Spinal cord (tissue), 10 donors: ENCODE measurements at places on chromosomes 7 and 10. TPM values are rescaled to one million over a fixed set of nuclear protein-coding genes. Genes with fewer than 3 reads are reported as not detected.
A peak's percentile ranks its signal among the peaks of the same experiment; 100 is the strongest.

GRCh38 chr10:116646502-116646901, 25.7 kb downstream of the PNLIPRP2 start:
- no peaks in the 10 kb centered on the region for H3K27me3 ChIP-seq
- DNase-seq, result no peak
- H3K4me1 ChIP-seq, result no peaks in the 10 kb centered on the region
- no peak overlapping the region for H3K27ac ChIP-seq
- H3K4me3 ChIP-seq, result no peak overlapping the region
- H3K36me3 ChIP-seq, result no peaks in the 10 kb centered on the region

GIMAP5 gene
- 20.1 TPM for total RNA-seq

DNA sequence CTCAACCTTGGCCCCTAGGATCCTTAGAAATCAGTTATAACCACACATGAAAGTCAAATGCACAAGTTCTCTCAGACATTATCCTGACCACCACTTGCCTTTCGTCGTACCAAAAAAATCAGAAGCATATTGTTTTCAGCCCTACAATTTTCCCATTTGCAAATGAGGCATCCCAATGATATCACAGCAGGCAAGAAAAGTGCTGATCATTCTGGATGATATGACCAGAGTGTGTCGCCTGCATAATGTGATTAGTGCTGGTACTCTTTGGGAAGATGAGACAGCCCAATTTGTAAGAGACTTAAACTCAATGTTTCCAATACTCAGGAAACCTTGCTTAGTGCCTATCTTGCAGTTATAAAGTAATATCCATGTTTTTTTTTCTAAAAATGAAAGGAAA, 168.0 kb downstream of the SORCS1 start:
- H3K4me1 ChIP-seq, result no peaks in the 10 kb centered on the region
- H3K4me3 ChIP-seq, result no peak overlapping the region
- no peak for DNase-seq
- H3K36me3 ChIP-seq, result no peaks in the 10 kb centered on the region
- no peak overlapping the region for H3K27ac ChIP-seq
- no peaks in the 10 kb centered on the region for H3K27me3 ChIP-seq

GRCh38 chr7:134724606-134725005, 54.8 kb upstream of the CALD1 start:
- H3K4me1 ChIP-seq, result peaks cover 3% of the 10 kb centered on the region
- DNase-seq, result no peak
- H3K4me3 ChIP-seq, result no peak overlapping the region
- H3K36me3 ChIP-seq, result no peaks in the 10 kb centered on the region
- no peak overlapping the region for H3K27ac ChIP-seq
- H3K27me3 ChIP-seq, result no peaks in the 10 kb centered on the region

DNA sequence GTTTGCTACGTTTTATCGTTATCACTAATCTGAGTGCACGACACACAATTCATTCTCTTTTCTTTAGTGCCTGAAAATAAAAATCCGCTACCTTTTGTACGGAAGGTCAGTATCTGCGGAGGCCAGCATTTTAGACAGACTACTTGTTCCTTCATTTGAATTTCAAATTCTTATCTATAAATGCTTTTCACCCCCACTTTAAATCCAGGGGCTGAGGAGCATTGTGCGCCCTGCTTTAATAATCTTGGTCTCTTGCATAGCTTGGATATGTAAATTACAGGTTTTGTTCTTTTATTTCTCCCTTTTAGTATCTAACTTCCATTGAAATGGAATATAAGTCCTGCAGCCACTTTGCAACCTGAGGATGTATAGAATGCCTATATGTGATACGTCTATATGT, 44.7 kb downstream of the NRP1 start:
- H3K4me1 ChIP-seq, result peaks cover 3% of the 10 kb centered on the region
- no peaks in the 10 kb centered on the region for H3K36me3 ChIP-seq
- H3K4me3 ChIP-seq, result no peak overlapping the region
- no peak for DNase-seq

DNA sequence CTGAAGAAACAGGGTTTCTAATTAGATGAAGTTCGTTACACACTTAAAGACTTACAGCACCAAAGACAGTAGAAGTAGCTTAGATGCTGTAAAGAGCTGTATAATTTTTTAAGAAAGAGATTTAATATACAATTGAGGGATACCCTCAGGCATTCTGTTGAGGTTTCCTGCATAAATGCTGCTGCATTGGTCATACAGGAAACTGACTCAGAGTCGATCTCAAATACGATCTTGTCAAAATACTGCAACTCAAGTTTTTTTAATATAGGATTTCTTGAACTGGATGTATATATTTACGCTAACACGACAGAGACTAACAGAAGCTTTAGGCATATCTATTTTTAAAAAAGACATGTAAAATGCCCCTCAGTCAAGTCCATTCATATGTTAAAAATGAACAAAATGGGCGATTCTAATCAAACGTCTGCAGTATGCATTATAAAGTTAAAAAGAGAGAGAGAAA, 2.4 kb upstream of the ARID5B start:
- peaks cover 8% of the 10 kb centered on the region for H3K27me3 ChIP-seq
- no peak for DNase-seq
- no peak overlapping the region for H3K27ac ChIP-seq
- no peak overlapping the region for H3K4me3 ChIP-seq

IKZF1 gene
- total RNA-seq, result 9.0 TPM

FRA10AC1 gene
- 21.8 TPM for total RNA-seq

C1GALT1 gene
- 35.5 TPM for total RNA-seq

- no peaks in the 10 kb centered on the region for H3K36me3 ChIP-seq
- H3K4me3 ChIP-seq, result no peak overlapping the region
- no peaks in the 10 kb centered on the region for H3K27me3 ChIP-seq
- H3K4me1 ChIP-seq, result no peaks in the 10 kb centered on the region
These were observed 162.7 kb downstream of the PFKFB3 start for GRCh38 chr10:6365384-6365783.

DNA sequence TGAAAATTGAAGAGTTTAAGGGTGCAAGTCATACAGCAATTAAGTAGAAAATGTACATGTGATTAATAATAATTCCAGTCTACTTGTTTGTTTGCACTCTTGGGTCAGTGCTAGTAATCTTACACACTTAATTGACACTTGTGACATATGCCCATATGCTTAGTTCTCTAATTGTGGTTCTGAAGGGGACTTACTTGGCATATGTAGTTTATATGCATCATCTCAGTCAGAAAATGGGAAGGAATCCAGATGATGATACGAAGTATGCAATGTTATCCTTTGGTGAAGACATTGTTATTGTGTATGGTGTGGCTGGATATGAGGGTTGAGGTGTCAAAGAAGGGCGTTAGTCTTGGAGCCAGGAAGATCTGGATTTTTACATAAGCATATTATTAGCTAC, 193.5 kb upstream of the HDAC9 start:
- H3K4me3 ChIP-seq, result no peak overlapping the region
- DNase-seq, result no peak
- H3K27me3 ChIP-seq, result no peaks in the 10 kb centered on the region

DNA sequence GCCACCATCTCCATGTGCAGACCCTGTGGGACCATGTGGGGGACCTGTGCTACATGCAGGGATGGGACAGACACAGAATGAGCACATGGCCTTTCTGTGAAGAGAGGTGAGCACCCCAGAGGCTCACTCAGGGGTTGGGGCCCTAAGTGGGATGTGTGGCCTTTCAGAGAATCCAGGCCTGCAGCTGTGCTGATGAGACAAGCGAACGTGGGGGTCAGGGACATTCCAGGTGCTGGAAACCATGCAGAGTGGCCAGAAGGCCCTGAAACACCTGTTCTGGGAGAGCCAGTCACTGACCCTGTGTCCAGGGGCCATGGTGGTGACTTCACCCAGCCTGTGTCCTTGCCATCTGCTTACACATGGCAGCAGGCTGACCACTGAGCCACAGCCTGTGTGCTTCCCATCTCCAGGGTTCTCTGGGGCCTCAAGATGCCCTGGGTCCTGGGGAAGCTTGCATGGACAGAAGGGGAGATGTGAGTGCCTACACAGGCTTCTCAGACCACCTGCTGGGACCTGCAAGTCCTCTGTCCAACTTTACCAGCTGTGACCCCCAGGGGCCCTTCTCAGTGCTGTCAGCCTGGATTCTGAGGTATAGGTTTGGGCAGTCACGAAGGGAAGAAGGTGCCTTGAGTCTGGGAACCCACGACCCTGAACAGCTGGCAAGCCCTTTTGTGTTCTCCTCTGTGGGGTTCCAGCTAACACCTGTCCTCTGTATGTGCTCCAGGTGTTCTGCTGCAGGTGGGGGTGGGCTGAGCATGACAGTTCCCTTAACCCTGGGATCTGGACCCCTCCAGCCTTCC, 17.6 kb downstream of the RAMP3 start:
- no peaks in the 10 kb centered on the region for H3K36me3 ChIP-seq
- no peaks in the 10 kb centered on the region for H3K4me1 ChIP-seq
- no peak overlapping the region for H3K4me3 ChIP-seq
- H3K27me3 ChIP-seq, result no peaks in the 10 kb centered on the region
- H3K27ac ChIP-seq, result no peak overlapping the region

- peak overlapping the region; percentile 70 for H3K4me3 ChIP-seq
- peaks cover 9% of the 10 kb centered on the region for H3K4me1 ChIP-seq
- no peaks in the 10 kb centered on the region for H3K36me3 ChIP-seq
- DNase-seq, result peak; percentile 18
These were observed 1.4 kb downstream of the KBTBD2 start for GRCh38 chr7:32890010-32890792.

- H3K27ac ChIP-seq, result no peak overlapping the region
- no peak for DNase-seq
- no peaks in the 10 kb centered on the region for H3K4me1 ChIP-seq
- no peak overlapping the region for H3K4me3 ChIP-seq
- peaks cover 19% of the 10 kb centered on the region for H3K36me3 ChIP-seq
These were observed 49.8 kb downstream of the PAXIP1 start for GRCh38 chr7:154953006-154953684.

GRCh38 chr10:69394020-69394419, 22.7 kb downstream of the TACR2 start:
- H3K4me1 ChIP-seq, result peaks cover 15% of the 10 kb centered on the region
- H3K27ac ChIP-seq, result no peak overlapping the region
